ENCODE measurements at places on chromosomes 13 and 19.

DNA sequence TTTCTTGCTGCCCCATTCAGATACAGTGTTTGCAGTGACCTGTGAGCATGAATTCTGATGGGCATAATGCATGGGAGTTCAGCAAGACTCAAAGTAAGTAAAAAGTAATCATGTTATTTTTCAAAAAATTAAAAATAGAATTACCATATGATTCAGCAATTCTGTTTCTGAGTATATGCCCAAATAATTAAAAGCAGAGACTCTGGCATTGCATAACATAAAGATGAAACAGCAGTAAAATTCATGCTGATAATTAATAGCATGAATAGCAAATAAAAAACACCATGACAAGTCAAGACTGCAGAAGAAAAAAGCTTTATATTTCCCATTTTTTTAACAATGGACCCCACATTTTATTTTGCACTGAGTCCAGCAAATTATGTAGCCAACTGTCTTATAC, 21.3 kb downstream of the RNF6 start:
- no peak for DNase-seq

- DNase-seq: no peak
Observed at GRCh38 chr13:74870865-74871264, 611.1 kb downstream of the TBC1D4 start.

- DNase-seq: no peak
Observed at GRCh38 chr19:3370214-3370720, 3.9 kb downstream of the NFIC start.

DNA sequence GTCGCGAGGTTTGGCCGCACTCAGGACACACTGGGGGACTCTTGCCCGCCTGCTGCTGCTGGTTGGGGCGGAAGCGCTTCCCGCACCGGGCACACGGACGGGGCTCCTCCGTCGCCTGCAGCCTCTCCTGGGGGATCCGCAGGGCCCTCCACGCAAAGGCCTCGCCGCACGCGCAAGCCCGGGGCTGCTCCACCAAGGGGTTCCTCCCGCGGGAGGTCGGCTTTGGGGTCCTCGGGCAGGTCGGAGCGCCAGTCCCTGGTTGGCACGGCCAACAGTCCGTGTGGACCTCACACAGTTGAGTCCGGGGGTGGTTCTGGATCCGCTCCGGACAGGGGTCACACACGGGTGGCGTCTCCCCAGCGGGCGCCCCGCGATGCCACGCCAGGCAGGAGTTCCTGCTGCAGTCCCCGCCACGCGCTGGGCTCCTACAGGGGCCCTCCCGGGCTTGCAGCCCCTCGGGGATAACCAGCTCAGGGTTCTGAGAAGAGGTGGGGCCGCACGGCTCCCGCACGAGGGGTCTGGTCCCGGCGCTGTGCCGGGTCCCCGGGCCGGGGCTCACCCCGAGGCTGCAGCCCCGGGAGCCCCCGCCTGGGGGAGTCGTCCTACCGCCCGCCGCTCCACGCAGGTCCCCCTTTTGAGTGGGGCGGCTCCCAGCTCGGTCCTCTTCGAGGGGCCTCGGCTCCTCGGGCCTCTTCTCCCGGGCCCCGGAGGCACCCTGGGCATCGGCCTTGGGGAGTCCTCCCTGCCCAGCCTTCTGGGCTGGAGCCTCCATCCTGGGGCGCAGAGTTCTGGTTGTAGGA, 6.2 kb upstream of the ZNF497 start:
- no peak for DNase-seq

Measured in fibroblast of the conjunctiva (primary cell).